ENCODE measurements at places on chromosomes 2 and 18.

- H3K4me1 ChIP-seq = peaks cover 71% of the 10 kb centered on the region
- no peaks in the 10 kb centered on the region for H3K27me3 ChIP-seq
- peaks cover 24% of the 10 kb centered on the region for H3K36me3 ChIP-seq
- no peak overlapping the region for H3K27ac ChIP-seq
- H3K4me3 ChIP-seq = no peak overlapping the region
Observed at GRCh38 chr2:218713922-218714321, 3.3 kb downstream of the TTLL4 start.

DNA sequence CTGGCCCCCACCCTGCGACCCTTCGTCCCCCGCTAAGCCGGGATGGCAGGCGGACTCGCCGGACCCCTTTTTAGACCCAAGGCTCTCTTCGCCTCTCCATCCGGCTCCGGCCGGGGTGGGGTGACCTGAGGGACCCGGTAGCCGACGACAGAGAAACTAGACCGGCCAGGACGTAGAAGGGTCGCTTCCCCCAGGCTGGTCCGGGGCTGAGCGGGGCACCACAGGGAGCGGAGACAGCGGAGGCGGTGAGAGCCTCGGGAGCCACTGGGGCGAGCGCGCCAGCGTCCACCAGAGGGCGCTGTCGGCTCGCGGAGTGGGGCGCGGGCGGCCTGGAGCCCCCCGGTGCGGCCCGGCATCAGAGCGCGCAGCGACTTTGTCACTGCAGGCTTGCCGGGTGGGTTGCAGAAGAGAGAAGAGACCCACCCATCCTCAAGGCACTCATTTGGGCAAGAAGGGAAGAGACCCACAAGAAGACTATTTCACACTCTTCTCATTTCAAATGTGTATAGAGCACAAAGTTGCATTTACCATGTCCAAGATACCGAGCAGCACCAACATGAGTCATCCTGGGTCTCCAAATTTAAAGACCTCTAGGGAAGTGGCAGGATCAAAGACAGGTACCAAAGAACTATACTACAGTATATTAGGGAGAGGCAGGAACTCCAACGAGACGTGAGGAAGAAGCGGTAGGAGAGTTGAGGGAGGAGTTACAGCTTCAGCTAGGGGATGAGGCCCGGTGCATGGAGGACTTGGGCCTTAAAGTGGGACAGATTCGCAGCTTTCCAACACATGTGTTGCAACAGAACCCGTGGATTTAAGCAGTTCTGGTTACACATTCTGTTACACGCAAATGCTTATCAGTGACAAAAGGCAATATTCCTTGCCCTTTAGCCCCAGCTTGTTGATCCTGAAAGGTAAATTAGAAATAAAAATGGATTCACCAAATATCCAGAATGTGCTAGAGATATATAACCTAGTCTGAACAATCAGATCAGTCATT, 7.6 kb upstream of the PRKCE start:
- DNase-seq = peak; percentile 95
- peaks cover 22% of the 10 kb centered on the region for H3K4me1 ChIP-seq
- no peaks in the 10 kb centered on the region for H3K36me3 ChIP-seq
- peaks cover 6% of the 10 kb centered on the region for H3K27me3 ChIP-seq

- H3K4me3 ChIP-seq = no peak overlapping the region
- DNase-seq = peak; percentile 89
- no peaks in the 10 kb centered on the region for H3K27me3 ChIP-seq
- no peaks in the 10 kb centered on the region for H3K36me3 ChIP-seq
- peaks cover 23% of the 10 kb centered on the region for H3K4me1 ChIP-seq
Observed at GRCh38 chr2:231648579-231649174, 56.0 kb downstream of the TEX44 start.

DNA sequence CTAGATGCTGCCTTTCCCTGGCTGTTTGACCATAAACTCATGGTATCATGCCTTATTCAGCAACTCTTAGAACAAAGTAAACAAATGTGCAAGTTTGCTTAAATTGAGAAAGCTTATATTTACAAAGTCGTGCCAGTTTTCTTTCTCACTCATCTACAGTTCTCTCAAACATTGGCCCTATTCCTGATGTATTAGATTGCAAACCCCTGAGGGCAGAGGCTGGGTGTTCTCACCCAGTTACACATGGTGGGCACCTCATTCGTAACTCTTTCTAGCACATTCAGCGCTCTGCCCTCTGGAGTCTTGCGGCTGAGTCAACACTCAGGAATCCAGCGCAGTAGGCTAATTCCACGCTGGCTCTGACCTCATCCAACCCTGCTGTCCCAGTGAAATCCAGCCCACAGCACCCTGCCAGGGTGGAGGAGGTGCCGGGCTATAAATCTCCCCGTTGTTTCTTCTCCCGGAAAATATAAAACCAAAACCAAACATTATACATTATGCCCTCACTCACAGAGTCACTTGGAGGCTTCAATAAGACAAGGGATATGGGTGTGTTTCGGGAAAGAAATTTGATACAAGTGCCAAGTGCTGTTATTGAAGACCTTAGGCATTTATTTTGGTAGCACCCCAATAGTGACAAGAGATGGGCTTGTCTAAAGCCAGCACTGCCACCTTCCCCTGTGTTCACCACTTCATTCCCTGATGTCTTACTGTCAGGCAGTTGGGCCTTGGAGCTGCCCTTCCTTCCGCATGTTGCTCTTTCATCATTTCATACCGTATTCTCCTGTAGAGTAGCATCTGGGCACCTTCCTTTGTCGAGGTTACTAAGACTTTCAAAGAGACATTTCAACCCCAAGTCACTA, 287.4 kb downstream of the PRKCE start:
- H3K4me3 ChIP-seq = no peak overlapping the region
- no peaks in the 10 kb centered on the region for H3K27me3 ChIP-seq
- H3K27ac ChIP-seq = no peak overlapping the region
- DNase-seq = no peak
- H3K4me1 ChIP-seq = no peaks in the 10 kb centered on the region
- no peaks in the 10 kb centered on the region for H3K36me3 ChIP-seq

DNA sequence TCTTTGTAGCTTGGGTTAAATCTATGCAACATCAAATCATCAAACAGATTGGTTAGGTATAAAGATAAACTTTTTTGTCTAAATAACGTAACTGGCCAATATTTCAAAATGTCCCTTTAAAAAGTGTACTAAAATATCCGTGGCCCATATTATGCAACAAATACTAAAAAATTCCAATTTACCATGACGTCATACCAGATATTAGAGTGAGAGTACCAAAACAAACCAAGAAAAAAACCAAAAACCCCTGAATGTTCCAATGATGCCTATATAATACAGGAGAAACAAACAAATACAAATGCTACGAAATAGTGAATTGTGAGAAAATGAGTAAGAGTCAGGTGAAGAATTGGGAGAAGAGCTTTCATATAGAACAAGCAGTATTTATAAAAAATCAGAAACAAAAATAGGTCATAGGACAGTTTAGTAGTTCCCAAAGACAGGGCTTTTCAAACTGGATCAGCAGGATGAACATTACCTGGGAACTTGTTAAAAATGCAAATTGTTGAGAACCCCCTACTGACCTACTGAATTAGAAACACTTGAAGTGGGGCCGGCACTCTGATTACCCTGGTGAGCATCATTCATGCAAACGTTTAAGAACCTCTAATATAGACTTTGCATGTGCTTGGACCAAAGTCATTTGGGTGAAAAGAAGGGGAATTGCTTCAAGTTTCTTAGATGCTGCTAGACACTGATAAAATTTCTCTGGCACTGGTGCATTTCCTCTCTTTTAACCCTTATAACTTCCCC, 753.7 kb downstream of the DSC3 start:
- no peak for DNase-seq
- H3K36me3 ChIP-seq = no peaks in the 10 kb centered on the region
- no peaks in the 10 kb centered on the region for H3K27me3 ChIP-seq
- H3K4me3 ChIP-seq = no peak overlapping the region
- H3K4me1 ChIP-seq = no peaks in the 10 kb centered on the region

DNA sequence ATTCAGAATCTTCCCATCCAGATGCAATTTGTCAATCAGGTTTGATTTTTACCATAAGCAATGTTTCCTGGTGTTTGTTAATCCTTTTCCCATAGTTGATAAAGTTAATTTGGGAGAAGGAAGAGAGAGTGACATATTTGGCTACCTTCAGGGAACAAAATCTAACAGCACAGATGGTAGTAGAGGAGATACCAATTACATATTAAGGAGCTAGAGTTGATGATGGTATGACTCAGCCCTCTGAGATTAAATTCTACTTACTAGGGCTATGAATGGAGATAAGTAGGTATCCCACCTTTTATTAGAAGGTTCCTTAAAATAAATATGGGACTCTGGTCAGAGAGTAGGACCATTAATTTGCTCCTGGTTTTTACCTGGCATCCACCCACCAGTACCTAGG, 139.7 kb downstream of the EHBP1 start:
- no peaks in the 10 kb centered on the region for H3K36me3 ChIP-seq
- H3K27ac ChIP-seq = no peak overlapping the region
- H3K4me1 ChIP-seq = no peaks in the 10 kb centered on the region

DNA sequence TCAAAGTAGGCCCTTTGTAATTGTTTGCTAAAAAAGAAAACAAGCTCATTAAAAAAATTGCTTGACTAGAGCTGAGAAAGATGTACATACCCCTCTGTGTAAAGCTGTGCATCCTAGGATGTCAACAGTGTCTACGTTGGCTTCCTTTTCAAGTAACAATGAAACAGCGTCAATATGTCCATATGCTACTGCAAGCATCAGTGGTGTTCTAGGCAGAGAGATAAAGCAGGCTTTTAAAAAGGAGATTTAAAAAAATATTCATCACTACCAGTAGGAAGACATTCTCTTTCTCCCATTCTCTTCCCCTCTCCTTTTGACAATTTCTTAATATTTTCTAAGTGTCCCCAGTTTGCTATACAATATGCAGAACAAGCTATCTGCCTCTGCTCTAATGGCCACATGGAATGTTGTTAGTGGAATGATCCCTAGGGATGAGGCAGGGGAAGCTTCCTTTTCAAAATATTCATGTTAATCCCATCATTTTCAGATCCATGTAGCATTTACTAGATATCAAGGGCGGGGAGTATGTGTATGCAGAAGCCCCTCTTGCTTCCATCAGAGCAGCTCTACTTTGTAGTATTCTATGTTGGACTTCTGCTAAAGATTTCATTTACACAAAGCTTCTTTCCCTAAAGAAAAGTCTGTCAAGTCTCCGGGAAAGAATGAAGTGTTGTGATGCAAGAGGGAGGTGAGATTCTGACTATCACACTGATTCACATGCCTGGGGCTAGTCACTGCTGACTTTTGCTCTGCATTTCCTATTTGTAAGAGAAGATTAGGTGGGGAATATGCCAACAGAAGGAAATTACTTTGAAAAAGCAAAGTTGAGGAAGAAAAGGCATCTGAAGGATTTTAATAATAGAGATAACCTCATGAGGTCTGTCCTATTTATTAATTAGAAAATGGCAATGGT, 81.5 kb upstream of the PGAP1 start:
- H3K4me3 ChIP-seq = no peak overlapping the region
- peaks cover 59% of the 10 kb centered on the region for H3K36me3 ChIP-seq
- no peak overlapping the region for H3K27ac ChIP-seq
- H3K4me1 ChIP-seq = no peaks in the 10 kb centered on the region
- no peak for DNase-seq

- no peaks in the 10 kb centered on the region for H3K27me3 ChIP-seq
- no peak overlapping the region for H3K27ac ChIP-seq
- H3K4me3 ChIP-seq = no peak overlapping the region
- no peaks in the 10 kb centered on the region for H3K36me3 ChIP-seq
Observed at GRCh38 chr2:27117995-27118524, 868 bp downstream of the CGREF1 start.

DNA sequence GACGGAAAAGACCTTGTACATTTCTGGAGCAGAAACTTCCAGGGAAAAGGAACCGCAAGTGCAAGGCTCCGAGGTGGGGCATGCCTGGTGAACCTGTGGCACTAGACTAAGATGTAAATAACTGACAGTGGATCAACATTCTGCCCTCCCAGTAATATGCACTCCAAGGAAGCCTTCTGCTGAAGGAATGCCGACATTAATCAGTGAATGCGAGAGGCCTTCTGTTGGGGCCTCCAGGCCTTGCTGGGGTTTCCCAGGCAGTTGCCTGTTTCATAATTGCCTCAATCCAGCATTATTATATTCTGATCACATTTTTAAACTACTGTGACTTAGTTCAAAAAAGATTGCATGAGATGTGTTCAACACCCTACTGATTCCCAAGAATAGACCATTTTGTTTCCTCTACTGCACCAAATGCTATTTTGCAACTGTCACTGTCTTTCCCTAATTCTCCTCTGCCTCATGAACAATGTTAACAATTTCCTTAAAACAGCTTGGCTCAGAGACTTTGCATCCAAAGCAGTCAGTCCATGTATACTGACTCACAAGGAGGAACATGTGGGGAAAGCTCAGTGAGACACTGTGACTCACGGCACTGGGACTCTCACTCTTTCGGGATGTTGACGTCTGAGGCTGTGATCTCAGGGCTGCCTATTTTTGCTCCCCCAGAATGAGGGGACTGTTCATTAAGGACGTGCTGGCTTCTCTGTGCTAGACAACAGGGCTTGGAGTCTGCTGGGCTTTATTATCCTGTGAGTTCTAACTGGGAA, 10.5 kb upstream of the DSG2 start:
- no peaks in the 10 kb centered on the region for H3K4me1 ChIP-seq
- H3K36me3 ChIP-seq = no peaks in the 10 kb centered on the region
- no peaks in the 10 kb centered on the region for H3K27me3 ChIP-seq
- no peak overlapping the region for H3K27ac ChIP-seq
- no peak for DNase-seq
- no peak overlapping the region for H3K4me3 ChIP-seq

DNA sequence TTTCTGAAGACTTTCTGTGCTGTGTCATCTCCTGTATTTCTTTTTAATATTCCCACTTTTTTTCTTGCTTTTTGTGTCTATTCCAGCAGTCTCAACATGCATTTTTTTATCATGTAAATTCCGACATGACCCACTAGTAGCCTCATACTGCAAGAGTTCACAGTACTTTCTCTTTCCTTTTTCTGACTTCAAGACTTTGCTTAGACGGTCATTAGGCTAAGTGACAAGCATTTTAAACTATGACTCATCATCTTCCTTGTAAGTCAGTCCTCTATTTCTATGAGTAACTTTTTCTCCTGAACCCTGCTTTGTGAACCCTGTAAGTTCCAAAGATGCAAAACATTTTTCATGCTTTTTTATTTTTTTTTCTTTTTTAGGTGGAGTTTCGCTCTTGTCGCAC, 381.2 kb downstream of the TXNL1 start:
- H3K4me3 ChIP-seq = no peak overlapping the region
- H3K36me3 ChIP-seq = no peaks in the 10 kb centered on the region
- H3K27me3 ChIP-seq = no peaks in the 10 kb centered on the region
- no peak for DNase-seq
- H3K4me1 ChIP-seq = peaks cover 11% of the 10 kb centered on the region
- no peak overlapping the region for H3K27ac ChIP-seq

GRCh38 chr18:69820538-69820937, 127.1 kb downstream of the CD226 start:
- H3K27ac ChIP-seq = no peak overlapping the region
- no peaks in the 10 kb centered on the region for H3K4me1 ChIP-seq
- H3K36me3 ChIP-seq = no peaks in the 10 kb centered on the region
- no peaks in the 10 kb centered on the region for H3K27me3 ChIP-seq

DNA sequence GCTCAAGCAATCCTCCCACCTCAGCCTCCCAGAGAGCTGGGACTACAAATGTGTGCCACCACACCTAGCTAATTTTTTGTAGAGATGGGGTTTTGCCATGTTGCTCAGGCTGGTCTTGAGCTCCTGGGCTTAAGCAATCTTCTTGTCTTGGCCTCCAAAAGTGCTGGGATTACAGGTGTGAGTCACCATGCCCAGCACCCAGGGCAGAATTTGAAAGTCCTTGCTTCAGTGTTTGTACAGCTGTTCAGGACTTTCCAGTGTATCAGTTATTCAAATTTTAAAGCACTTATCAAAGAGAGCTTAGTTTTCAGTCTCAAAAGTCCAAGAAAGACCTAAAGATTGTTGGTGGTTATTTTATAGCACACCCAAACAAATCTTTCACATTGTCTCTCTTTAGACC, 43.6 kb upstream of the VPS54 start:
- H3K27me3 ChIP-seq = no peaks in the 10 kb centered on the region
- no peak overlapping the region for H3K4me3 ChIP-seq
- H3K4me1 ChIP-seq = peaks cover 10% of the 10 kb centered on the region
- no peak overlapping the region for H3K27ac ChIP-seq
- no peak for DNase-seq
- no peaks in the 10 kb centered on the region for H3K36me3 ChIP-seq
